ENCODE measurements at places on chromosomes 3 and 15.

DNA sequence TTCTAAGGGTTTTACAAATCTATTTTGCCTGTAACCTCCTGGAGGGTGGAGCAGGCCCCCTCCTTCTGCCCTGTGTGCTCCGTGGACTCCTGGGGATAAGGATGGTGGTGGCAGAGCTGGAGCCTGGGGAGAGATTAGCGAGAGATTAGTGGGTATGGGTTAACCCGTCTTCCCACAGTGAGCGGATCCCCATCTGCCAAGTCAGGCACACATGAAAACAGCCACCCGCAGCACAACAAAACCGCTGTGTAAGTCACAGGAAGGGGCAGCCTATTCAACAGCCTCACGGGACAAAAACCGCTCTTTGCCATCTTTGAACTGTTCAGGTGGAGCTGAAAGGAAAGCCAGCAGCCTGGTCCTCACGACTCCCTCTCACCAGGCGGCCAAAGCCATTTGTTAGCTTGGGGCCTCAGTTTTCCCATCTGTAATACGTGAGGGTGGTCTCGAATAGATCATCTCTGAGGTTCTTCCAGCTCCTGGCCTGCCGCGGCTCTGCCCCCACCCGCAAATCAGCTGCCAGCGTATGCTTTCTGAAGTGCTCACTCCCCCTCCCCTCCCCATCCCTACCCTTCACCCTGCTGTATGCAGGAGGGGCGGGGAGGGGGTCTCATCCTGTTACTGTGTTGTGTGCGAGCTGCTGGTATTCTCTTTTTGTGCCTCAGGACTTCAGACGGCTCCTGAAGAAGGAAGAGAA lies 43.6 kb downstream of the PDIA5 start:
- DNase-seq, result no peak

- no peak for DNase-seq
These were observed 23.8 kb upstream of the TM2D3 start for GRCh38 chr15:101675796-101676582.

- no peak for DNase-seq
These were observed 98.7 kb upstream of the ZPLD1 start for GRCh38 chr3:102336130-102336529.

- no peak for DNase-seq
These were observed 34.4 kb downstream of the RARB start for GRCh38 chr3:25462495-25462894.

DNA sequence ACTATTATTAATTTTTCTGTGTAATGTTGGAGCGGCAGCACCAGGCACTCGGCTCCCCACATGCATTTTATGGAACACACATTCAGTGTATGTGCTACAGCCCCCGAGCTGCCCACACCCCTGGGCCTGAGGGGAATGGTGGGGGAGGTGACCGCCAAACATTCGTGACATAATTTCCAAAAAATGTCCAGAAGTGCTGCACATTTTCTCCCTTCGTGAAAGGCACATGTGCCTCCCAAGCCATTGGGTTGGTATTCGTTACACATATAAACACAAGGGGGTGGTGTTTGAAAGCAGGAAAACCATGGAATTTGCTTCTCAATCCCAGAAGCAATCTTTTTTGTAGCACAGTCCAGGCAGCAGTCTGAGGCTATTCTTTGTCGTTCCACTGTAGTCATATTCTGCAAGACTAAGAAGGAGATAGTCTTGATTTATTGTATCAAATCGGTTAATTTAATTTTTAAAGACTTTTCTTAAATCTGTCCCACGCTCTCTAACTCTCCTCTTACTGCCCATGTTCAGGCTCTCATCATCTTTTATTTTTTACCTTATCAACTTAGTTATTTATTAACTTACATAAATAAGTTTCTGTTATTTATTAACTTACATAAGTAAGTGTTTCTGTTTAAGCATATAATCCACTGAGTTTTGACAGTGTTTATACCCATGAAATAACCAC lies 39.2 kb upstream of the POLR2M start:
- DNase-seq, result no peak

- DNase-seq, result no peak
These were observed 200.2 kb upstream of the LINGO1 start for GRCh38 chr15:77832874-77833273.

- DNase-seq, result no peak
These were observed 55.5 kb downstream of the ITGB5 start for GRCh38 chr3:124831628-124832199.

- no peak for DNase-seq
These were observed 40.2 kb upstream of the TMEM87A start for GRCh38 chr15:42313463-42313862.

GRCh38 chr15:44327578-44327977 lies 39.1 kb downstream of the GOLM2 start:
- DNase-seq, result no peak
